ENCODE measurements at places on chromosomes 7 and 10.

DNA sequence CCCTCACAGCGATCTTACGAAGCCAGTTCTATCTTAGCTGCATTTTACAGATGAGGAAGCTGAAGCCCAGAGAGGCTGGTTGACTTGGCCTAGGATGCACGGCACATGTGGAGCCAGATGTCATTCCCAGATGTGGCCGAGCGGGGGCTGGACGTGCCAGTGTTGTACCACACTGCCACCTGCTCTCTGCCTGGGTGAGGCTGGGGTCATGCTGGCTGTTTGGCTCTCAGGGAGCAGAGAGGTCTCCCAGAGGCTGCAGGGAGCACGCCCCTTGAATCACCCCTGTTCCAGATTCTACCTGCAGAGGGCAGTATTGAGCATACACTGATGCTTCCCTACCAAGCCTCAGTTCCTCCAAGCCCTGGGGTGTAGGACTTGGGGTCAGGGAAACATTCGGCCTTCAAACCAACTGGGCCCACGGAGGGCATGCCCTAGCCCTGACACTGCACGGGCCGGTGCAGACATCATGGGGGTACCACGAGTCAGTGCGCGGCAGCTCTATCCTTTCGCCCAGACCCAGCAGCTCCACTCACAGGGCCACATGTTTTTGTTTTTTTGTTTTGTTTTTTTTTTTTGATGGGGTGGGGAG, 3.8 kb upstream of the GTF2IRD1 start:
- no peak for DNase-seq

GRCh38 chr7:80459776-80460510, 51.9 kb downstream of the GNAT3 start:
- DNase-seq: no peak

DNA sequence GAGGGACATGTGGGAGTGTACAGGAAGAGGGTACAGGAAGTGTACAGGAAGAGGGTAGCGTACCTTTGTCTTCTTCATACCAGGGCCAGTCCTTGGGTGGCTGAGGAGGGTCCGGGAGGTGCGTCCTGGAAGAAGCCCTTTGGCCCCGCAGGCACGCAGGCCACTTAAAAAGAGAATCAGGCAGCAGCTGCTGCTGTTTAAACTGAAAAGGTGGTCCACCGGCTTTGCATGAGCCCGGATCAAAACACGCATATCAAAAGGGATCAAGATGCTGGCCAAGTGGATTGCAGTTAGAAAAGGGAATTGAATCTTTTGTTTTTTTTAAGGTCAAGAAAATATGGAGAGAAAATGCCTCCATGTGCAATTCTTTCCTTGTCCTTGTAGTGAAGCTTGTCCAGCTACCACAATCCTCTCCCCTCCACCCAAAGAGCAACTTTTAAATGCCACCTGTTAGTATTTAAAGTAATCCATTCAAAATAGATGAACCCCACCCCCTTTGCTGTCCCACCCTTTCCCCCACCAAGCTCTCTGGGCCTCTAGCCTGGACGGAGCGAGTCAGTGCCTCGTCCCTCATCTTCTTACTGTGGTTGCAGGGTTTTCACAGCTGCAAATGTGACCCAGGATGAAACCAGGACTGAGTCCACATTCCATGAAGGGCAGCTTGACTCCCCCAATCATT, 142.8 kb downstream of the GLCCI1 start:
- DNase-seq: no peak

DNA sequence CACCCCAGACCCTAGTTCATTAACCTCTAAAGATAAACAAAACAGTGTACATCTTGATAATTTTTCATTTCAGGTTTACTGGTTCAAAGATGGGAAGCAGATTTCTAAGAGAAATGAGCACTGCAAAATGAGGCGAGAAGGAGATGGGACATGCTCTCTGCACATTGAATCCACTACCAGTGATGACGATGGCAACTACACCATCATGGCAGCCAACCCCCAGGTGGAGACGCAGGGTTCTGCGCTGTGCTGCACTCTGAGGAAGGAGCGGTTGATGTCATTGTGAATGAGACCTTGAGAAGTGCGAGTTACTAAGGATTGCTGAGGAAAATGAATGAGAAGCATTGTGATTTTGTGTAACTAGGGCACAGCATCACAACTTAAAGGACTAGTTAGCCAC, 37.6 kb downstream of the ATOH7 start:
- DNase-seq: no peak

DNA sequence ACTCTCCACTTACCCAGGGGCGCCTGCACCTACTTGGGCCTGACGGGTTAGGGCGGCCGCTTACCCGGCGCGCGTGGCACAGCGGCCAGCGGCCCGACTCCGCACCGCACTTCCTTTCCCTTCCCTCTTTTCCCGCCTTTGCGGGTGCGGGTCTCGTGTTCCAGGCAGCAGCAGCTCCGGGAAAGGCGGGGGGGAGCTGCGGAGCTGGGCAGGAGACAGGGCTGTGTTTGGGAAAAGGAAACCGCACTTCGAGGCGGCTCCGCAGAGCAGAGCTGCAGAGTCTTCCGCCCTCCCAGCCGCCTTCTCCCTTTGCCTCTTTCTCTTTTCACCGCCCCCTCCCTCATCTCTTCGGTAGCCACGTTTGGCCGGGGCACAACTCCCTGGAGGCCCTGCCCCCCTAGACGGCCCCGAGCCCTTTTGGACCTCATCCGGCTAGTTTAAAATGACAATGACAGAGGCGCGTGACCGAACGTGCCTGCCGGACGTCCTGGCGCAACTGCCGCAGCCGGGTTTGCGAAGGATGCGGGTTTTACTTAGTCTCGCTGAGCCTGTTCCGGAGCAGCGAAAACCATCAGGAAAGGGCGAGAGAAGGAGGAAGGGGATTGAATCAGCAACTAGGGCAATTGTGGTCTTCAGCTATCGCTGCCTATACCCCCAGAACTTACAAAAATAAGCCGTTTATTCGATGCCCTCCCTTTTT, 7.9 kb upstream of the PAX2 start:
- no peak for DNase-seq

Measured in nucleus accumbens (tissue), 56 donors.